NCI-H69 (cell line): ENCODE measurements at places on chromosomes 2 and 18.
A peak's percentile ranks its signal among the peaks of the same experiment; 100 is the strongest.

DNA sequence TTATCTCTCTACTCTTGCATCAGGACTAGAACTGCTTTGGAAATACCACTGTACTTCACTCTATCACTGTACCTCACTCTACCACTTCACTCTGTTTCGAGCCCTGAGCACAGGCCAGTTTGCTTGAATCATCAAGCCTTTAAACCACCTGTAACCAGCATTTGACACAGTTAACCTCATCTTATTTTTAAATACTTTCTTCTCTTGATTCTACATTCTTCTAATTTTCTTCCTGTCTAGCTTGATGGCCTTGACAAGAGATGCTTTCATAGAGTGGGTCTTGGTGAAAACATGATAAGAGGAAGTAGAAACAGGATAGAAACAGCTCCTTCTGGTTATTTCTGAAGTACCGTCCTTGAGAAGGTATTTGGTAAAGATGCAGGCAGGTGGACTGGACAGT lies 78.1 kb downstream of the SPIRE1 start:
- no peak for DNase-seq

GRCh38 chr2:142599504-142599903 lies 278.0 kb upstream of the KYNU start:
- DNase-seq = no peak

GRCh38 chr2:214856137-214856536 lies 46.7 kb upstream of the BARD1 start:
- no peak for DNase-seq

DNA sequence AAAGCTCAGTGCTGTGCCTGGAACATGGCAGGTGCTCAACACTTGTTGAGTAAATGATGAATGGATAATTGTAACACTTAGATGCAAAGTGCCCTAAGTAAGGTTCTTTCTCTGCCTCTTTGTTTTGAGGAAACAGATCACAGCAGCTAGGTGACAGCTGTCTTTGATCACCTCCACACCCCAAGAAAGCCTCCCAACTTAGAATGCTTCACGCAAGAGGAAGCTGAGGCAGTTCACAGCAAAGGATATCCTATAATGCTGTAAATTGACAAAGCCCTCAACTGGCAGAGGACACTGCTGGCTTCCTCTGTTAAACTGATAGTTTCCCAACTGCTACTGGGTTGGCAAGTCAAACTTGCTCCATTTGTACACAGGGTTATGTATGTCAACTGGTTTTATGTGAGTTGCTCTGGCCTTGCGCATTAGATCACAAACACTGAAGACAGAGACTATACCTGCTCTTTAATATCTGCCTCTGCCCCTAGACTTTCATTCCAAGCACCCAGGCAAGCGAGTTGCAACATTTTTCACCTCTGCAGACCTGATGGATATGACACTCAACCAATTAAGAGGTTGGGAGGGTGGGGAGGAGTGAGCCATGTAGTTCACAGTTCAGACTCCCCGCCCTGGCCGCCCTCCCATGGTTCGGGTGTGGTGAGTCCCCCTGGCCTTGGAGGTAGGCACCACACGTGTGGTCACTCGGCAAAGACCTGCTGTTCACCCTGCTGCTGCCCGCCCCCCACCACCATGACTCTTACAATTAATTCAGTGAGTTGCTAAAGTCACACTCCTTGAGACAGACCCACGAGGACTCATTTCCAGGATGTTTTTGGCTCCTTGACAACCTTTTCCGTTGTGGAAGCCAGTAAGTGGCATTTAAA lies 4.8 kb upstream of the MALL start:
- no peak for DNase-seq

GRCh38 chr18:37864122-37864521 lies 298.5 kb upstream of the CELF4 start:
- no peak for DNase-seq

DNA sequence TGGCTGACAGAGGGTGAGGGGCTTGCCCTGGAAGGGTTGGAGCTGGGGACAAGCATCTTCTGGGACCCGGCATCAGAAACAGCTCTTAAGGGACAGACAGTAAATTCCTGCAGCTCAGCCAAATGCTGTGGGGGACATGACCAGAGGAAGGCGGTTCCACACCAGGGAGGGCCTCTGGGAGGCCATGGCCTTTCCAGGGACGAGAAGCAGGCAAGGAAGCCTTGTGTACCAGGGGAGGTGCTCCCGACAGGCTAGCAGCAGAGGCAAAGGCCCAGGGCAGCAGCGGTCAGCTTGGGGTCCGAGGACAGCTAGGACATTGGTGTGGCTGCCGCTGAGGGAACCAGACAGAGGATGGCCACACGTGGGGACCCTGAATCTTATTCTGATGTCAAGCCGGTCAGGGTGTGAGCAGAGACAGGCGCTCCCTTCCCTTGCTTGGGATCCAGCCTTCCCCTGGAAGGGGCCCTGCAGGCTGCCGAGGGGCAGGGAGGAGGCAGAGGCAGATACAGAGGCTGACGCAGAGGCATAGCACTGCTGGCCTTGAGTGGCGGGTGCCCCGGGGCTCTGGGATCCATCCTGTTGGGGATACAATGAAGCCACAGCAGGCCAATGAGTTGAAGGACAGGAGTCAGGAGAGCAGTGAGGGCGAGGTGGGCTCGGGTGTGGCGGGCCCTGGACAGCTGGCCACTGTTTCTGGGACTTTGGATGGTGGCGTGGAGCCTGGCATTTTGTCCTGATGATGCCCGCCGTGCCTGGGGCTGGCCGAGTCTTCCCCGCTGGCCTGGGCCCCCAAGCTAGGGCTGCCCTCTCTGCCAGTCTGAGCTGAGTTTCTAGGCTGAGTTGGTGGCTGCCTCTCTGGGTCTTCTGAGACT lies 64.1 kb upstream of the GPC1 start:
- DNase-seq = no peak

DNA sequence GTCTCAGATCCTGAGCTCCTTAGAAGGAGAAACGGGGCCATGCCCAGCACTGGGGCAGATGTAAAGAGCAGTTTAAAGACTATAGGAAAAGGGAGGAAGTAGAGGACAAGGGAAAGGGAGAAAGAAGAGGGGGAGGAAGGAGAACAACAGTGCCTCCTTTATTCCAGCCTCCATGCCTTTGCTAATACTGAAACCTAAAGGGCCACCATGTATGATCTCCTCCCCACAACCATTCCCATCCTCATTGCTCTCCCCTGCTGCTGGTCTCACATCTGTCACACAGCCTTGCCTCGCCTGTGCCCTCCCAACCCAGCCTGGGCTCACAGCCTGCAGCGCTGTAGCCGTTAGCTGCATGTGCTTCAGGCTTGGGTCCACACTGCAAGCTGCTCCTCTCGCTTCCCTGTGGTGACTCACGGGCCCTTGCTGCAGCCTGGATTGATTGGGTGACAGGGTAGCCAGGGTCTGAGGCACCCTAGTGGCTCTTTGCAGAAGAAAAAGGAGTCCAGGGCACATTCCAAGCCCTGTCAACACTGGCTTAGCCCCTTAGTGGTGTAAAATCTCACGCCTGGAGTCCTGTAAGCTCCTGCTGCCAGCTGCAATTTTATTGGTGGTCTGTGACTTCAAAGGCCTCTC lies 281.9 kb downstream of the SRBD1 start:
- DNase-seq = peak; percentile 72

DNA sequence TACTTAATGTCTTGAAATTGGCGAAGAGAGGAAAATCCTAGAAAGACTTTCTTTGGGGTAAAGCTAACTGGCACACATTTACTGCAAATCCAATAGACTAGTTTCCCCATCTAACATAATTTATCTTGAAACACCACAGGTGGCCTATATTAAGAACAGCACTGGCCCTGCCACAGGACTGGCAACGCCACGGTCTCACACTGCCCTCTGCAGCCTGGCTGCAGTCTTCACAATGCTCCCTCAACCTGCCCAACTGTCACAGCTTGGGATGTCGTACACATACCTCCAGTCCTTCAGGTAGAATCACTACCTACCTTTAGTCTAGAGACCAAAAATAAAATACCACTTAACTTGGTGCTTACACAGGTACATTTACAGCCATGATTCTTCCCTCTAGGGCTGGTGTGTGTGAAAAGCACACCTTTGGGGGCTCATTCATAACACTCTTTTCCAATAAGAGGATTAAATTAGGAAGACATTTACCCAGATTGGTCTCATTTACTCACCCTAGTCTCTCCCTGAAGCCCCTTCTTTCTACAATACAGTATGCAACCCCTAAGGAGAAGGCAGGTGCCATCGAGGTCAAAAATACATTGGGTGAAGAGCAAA lies 222.2 kb downstream of the C1D start:
- DNase-seq = peak; percentile 67

DNA sequence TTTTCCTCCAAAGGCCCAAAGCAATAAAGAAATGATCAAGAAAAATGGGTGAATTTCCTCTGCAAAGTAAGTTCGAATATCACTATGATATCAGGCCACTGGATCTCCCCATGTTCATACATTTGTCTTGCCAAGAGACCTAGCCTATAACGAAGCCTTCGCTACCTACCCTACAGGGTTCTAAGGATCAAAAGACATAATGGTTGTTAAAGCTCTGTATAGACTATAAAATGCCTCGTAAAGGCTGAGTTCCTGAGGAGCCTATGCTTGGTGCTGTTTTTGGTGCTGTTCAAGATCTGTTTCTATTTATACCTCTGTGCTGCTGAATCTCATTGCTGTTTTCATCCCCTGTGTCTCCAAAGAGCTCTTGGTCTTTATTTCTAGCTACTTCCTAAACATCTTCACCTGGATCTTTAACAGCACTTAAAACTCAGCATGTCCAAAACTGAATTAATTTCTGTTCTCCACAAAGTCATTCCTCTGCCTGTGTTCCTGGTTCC lies 254.4 kb upstream of the CHAC2 start:
- no peak for DNase-seq

DNA sequence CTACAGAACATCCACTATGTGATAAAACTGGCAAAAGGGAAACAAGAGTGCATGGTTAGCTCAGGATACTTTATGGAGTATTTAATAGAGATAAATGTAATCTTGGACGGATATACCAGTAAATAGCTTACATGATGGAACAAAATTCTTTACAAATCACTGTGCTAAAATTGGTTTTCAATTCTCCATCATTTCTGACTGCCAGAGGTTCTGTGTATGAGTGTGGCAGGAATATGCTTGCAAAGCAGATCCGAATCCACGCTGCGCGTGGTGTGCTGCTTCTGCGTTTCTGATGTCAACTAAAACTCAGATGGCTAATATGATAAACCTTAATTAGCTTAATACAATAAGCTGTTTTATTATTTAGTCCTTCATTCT lies 2.1 kb downstream of the ZNF532 start:
- DNase-seq = no peak

DNA sequence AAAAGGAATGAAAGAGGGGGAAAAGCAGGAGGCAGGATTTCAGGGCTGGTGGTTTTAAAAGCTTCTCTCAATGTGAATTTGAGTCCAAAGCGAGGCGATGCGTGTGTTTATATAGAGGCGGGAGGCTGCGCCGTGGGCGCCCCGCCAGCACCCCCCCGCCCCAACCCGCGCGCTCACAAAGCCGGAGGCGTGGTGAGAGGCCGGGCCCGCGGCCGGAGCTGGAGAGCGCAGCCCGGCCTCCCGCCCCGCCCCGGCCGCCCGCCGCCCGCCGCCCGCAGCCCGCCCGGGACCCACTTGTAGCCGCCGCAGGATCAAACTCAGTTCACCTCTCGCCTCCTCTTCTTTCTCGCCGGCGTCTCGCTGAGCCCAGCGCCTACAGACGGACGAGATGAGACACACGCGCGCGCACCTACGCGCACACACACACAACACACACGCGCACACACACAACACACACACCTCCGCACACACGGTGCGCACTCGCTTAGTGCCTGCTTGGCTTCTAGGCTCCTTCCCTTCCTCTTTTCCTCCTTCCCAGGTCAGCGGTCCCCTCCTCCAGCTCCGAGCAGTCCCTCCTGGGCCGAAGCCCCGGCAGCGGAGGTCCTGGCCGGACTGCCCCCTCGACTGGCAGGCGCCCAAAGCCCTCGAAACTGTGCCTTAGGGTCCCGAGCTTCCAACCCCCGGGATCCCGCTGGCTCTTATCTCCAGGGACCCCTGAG lies 1.3 kb upstream of the CYP26B1 start:
- DNase-seq = peak; percentile 72

DNA sequence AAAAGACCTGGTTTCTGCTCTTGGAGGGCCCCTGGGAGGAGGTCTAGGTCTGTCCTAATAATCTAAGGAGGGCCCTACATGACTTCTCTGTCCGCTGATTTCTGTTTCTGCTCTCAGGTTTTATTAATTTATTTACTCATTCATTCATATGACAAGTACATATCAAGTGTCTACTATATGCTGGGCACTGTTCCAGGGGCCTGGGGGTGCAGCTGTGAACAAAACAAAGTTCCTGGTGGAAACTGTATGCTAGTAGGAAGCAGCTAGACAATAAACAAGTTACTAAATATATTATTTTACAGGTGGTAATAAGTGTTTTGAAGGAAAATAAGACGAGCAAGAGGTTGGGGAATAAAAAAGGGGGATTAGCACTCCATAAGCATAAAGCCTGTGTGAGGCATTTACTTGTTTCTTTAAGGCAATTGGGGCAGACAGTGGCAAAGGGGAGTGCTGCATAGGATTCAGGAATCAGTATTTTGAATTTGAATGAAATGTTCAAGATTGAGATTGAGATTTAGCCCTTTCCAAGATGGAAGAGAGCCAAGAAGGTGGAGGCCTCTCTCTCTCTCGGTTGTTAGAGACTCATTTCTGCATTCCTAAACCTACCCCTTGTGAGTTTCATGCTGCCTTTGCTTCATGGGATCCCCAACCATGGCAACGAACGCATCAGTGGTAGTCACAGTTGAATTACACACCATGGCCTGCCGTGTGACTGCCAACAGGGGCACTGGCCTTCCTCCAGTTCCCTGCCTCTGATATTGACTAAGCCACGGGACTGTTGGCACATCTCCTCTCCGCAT lies 28.3 kb downstream of the DRC1 start:
- DNase-seq = peak; percentile 78

GRCh38 chr2:57876313-57876712 lies 170.3 kb upstream of the VRK2 start:
- DNase-seq = no peak
